CD4-positive, alpha-beta T cell treated with Interferon gamma for 1 hour (primary cell): ENCODE measurements at places on chromosomes 5 and 9.

DNA sequence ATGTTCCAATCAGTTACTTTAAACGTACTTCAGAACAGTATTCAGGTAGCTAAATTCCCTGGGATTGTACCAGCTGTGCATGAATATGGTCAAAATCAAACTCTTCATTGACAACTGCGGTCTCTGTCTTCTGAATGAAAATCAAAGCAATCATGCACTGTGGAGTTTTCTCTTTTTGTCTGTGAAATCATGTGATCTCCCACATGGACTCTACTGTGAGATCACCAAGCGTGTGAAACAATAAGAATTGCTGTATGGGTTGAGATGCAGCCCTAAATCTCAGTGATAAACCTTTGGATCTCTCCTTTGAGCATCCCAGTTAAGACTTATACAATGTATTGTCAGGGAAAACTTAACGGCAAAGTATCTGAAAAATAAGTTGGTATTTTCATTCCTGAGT, 6.1 kb downstream of the NRG2 start:
- no peak for DNase-seq

GRCh38 chr5:136082390-136083193, 50.1 kb upstream of the SMAD5 start:
- DNase-seq: peak; percentile 37

- no peak for DNase-seq
Measured at GRCh38 chr5:165328846-165329245, 1823.4 kb downstream of the MAT2B start.

- no peak for DNase-seq
Measured at GRCh38 chr9:15909297-15909696, 356.5 kb downstream of the CCDC171 start.

- DNase-seq: no peak
Measured at GRCh38 chr5:122404018-122404417, 92.0 kb downstream of the SNCAIP start.

- DNase-seq: no peak
Measured at GRCh38 chr5:113204525-113205161, 228.0 kb downstream of the DCP2 start.
